NCI-H2081 treated with DMSO at 0.1 percent for 48 hours (cell line): ENCODE measurements at places on chromosomes 3 and 15.
A peak's percentile ranks its signal among the peaks of the same experiment; 100 is the strongest.

GRCh38 chr15:94324117-94324826, 92.9 kb downstream of the MCTP2 start:
- DNase-seq: peak; percentile 45

DNA sequence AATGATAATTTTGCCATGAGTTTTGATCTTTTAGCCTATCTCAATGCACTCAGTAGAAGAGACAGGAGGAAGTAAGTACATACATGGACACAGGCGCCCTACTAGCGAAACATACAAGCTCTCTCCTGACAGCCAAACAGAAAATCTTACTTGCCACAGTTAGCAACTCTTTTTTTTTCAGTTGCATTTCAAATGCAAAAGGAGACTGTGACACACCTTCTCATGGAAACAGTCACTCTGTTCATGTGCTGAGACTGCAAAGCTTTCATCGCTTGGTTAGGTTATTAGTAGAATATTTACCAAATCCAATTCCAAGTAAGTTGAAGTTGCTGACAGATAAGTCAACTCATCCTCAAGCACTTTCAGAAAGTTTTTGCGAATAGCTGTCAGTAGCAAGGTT, 223.3 kb downstream of the FOXP1 start:
- no peak for DNase-seq

- DNase-seq: no peak
These were observed 463.9 kb downstream of the WDR72 start for GRCh38 chr15:53295574-53295973.

GRCh38 chr3:48464713-48465221, 18.2 kb downstream of the ATRIP start:
- DNase-seq: no peak

- DNase-seq: no peak
These were observed 691 bp downstream of the MAP2K1 start for GRCh38 chr15:66387163-66388042.

- no peak for DNase-seq
These were observed 33.6 kb downstream of the MCTP2 start for GRCh38 chr15:94265009-94265408.

DNA sequence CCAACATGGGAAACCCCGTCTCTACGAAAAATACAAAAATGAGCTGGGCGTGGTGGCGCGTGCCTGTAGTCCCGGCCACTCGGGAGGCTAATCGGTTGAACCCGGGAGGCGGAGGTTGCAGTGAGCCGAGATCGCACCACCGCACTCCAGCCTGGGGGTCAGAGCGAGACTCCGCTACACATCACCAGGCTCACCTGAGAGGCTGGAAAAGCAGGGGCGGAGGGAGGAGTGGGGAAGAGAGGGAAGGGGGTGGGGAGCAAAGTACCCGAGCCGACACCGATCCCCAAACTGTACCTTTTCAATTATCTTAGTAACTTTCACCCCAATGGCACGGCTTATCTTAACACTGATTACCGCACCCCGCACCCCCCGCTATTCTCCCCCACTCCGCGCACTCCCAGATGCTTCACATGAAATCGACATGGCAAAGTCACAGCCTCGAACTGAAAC, 46.4 kb upstream of the SYNM start:
- DNase-seq: no peak

DNA sequence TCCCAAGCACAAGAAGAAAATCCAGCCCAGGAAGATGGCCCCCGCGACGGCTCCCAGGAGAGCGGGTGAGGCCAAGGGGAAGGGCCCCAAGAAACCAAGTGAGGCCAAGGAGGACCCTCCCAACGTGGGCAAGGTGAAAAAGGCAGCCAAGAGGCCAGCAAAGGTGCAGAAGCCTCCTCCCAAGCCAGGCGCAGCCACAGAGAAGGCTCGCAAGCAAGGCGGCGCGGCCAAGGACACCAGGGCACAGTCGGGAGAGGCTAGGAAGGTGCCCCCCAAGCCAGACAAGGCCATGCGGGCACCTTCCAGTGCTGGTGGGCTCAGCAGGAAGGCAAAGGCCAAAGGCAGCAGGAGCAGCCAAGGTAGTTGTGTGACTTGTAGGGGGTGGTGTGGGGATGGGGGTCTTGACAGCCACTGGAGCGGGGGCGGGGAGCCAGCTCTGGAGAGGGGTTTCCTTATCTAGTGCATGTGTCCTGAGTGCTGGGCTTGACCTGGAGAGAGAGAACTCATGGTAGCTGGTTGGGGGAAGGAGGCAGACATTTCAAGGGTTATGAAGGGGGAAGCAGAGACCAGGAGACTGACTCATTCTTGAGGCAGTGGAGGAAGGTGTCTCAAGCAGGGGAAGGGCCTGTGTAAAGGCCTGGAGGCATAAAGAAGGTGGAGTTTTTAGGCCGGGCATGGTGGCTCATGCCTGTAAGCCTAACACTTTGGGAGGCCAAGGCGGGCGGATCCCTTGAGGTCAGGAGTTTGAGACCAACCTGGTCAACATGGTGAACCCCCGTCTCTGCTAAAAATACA, 6.2 kb downstream of the H1-8 start:
- DNase-seq: no peak

- DNase-seq: no peak
These were observed 127.2 kb downstream of the NFKBIZ start for GRCh38 chr3:101976473-101976872.

DNA sequence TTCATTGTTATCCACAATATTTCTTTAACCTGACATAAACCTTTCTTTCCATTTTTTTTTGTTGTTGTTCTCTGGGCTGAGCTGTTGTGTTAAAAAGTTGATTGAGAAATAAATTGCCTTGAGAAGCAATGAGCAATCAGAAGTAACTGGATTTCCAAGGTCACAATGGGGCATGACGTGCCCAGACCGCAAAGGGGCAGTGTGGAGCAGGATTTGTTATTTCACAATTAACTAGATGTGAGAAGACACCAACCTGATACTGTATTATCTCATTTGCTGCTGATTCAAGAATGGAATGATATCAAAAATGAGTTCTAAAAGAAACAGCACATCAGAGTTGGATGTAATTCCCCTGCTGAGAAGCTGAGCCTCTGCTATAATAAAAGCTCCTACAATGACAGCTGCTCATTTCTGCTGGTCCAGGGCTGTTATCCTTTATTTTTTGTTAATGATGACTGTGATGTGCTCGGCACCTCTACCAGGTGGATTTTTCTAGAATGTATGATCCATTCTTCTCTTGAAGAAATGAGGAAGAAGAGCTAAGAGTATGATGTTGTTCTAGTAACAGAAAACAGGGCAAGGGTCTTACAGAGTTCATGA, 28.1 kb downstream of the CPNE4 start:
- DNase-seq: no peak

- no peak for DNase-seq
These were observed 86.6 kb downstream of the LINGO1 start for GRCh38 chr15:77546050-77546501.

DNA sequence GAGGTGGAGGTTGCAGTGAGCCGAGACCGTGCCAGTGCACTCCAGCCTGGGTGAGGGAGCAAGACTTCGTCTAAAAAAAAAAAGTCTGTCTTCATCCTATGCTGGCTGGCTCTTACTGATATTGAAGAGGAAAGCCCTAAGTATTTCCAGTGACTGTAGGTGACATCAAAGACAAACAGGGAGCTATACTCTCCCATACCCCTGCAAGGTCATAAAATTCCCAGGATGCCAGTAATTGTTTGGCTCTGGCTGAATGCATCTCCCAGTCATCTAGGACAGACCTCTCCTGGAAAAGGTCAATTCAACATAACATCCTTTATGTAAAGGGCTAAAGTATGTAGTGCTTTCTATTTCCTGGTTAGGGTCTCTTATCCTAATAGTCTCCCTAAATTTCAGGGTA, 8.0 kb downstream of the ZBBX start:
- no peak for DNase-seq

- no peak for DNase-seq
These were observed 131.7 kb downstream of the ATP8B4 start for GRCh38 chr15:49987198-49987785.

GRCh38 chr15:34182942-34183341, 27.0 kb downstream of the KATNBL1 start:
- DNase-seq: no peak

DNA sequence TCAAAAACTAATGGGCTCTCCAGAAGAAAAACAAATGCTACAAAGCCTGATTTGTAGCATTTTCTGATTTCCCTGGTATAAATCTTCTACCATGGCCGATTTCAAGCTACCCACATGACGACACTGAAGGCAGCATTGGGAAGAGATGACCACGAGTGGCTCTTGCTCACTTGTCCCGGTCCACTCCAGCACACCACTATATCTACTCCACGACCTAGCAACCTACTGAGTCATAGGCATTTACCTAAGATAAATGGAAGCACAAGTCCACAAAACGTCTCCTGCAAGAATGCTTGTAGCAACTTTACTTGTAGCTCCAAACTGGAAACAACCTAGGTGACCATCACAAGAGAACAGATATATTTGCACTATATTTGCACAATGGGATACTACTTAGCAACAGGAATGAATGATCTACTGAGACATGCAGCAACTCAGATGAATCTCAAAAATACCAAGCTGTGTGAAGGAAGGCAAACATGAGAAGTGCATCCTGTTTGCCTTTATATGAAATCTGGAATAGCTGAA, 60.8 kb upstream of the HES1 start:
- DNase-seq: no peak

GRCh38 chr3:186035277-186035676, 73.6 kb downstream of the ETV5 start:
- no peak for DNase-seq

GRCh38 chr3:173770796-173771573, 373.4 kb downstream of the NLGN1 start:
- DNase-seq: no peak

DNA sequence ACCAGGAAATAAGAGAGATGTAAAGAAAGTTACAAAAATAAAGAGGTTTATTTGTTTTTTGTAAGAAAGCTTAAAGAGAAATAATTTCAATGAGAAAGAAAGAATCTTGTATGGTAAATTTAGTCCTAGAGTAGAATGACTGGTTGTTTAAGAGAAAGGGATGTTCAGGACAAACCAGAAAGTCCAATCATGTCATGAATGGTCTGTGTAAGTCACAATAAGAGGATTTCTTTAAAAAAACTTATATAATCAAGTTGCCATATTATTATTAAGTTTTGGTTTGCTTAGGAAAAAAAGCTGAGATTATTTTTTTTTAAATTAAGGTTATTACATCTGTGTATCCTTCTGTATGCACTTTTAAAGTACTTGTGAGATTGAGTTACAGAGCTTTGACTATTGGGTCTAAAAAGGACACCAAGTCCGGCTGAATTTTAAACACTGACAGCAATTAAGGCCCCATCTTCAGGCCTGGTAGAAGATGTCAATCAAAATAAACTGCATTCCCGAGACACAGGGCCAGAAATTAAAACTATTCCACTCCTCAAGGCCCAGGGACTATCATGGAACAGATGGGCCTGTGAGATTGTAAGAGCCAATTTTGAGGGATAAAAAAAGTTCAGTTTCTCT, 12.2 kb downstream of the ERICH6 start:
- no peak for DNase-seq

DNA sequence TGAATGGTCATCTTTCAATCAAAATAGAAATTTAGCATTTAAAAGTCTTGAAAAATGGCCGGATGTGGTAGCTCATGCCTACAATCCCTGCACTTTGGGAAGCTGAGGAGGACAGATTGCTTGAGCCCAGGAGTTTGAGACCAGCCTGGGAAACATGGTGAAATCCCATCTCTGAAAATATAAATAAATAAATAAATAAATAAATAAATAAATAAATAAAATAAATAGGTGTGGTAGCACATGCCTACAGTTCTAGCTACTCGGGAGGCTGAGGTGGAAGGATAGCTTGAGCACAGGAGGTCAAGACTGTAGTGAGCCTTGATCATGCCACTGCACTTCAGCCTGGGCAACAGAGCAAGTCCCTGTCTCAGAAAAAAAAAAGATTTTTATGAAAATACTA, 25.9 kb downstream of the SLC30A4 start:
- no peak for DNase-seq

DNA sequence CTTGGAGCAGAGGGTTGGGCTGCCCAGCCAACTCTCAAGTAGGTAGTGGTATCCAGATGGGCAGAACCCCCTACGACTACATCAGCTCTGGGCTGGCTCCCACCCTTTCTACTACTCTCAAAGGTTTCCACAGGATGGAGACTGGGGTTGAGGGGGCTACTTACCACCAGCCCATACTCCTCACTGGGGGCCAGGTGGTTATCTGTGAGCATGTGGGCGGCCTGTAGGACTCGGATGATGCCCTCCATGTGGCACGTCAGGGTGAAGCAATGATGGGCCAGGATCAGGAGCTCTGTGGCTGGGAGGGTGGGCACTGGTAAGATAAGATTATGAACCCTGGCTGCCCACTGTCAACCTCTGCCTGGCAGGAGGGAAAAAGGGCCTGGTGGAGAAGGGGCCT, 33.4 kb downstream of the EIF3J start:
- DNase-seq: no peak

GRCh38 chr3:101533603-101533968, 20.6 kb upstream of the SENP7 start:
- no peak for DNase-seq

- DNase-seq: no peak
These were observed 267.3 kb downstream of the FHIT start for GRCh38 chr3:60983906-60984305.

DNA sequence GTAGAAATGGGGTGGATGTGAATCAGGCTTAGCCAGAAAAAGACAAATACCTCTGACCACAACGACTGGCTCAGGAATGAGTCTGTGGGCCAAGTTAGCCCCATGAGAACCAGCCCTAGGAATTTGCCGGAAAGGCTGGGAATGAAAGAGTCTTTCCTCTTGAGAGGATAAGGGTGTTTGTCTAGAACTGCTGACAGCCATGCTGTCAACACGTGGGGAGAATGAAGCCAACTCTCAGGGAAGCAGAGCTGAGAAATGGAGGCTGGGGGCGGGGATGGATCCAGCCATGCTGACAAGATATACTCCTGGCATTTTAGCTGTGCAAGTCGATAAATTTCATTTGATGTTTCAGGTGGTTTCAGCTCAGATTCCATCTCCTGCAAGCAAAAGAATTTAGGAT, 10.6 kb upstream of the SLC6A1 start:
- no peak for DNase-seq

DNA sequence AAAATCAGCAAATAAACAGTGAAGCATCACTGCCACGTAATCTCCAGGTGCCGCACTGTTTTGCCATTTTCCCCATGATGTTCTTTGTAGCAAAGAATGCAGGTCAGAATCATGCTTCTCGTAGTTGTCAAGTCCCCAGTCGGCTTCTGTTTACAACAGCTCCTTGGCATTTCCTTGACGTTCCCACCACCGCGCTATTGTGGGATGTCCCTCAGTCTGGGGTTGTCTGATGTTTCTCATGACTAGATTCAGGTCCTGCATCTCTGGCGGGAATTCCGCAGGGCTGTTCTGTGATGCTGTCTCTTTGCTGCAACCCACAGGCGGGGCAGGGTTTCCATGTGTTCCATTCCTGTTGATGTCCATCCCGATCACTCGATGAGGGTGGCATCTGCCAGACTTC, 117.9 kb upstream of the SMAD3 start:
- DNase-seq: no peak

GRCh38 chr3:62586356-62586755, 213.0 kb upstream of the FEZF2 start:
- no peak for DNase-seq

GRCh38 chr3:187966636-187967406, 187.1 kb upstream of the LPP start:
- no peak for DNase-seq

GRCh38 chr3:140388202-140388922, 289.5 kb upstream of the TRIM42 start:
- DNase-seq: no peak

GRCh38 chr3:191216510-191216909, 17.5 kb downstream of the OSTN start:
- no peak for DNase-seq
